ENCODE measurements at places on chromosomes 5 and 9.
A peak's percentile ranks its signal among the peaks of the same experiment; 100 is the strongest.

GRCh38 chr5:172905346-172906140, 53.7 kb upstream of the RPL26L1 start:
- DNase-seq = no peak
- H3K27me3 ChIP-seq = no peaks in the 10 kb centered on the region
- H3K4me3 ChIP-seq = no peak overlapping the region
- H3K4me1 ChIP-seq = no peaks in the 10 kb centered on the region

DNA sequence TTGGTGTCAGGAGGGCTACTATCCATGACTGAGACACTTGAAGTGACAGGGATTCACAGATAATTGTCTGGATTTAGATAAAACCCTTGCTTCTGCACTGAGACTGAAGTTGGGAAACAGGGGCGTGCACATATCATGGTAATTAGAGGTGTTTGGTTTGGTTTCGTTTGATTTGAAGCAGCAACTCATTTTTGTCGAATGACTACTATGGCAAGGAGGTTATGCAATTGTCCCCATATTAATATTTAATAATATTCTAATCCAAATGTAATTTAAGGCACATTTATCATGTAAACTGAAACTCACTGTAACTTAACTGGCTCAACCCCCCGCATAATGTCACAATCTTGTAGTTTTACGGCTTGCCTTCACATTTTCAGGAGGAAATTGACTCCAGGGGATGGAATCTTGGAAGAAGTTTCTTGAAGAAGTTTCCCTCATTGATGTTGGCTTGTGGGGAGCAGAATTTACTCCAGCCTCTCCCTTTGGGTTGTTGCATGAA, 12.5 kb downstream of the ZNF366 start:
- no peak overlapping the region for H3K4me3 ChIP-seq
- no peak for DNase-seq
- no peaks in the 10 kb centered on the region for H3K4me1 ChIP-seq

- no peaks in the 10 kb centered on the region for H3K36me3 ChIP-seq
- DNase-seq = no peak
- no peak overlapping the region for H3K27ac ChIP-seq
- H3K27me3 ChIP-seq = peaks cover 7% of the 10 kb centered on the region
- peaks cover 3% of the 10 kb centered on the region for H3K4me1 ChIP-seq
- no peak overlapping the region for H3K4me3 ChIP-seq
Measured at GRCh38 chr9:89929673-89930480, 325.1 kb downstream of the GADD45G start.

DNA sequence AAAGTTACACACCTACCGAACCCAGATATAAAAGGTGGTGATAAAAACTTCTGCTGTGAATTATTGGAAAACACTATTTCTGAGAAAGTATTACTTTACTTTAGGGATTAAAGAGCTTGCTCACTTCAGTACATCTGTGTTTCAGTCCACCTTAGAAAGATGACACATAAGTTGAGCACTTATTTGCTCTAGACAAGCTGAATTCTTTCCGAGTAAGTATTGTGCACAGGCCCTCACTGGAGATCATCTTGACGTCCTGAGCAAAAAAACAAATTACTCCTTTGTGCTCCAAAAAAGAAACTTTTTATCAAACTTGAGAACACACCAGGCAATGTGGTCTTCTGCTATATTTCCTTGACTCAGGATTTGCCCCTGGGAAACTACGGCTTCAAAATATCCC, 231.0 kb upstream of the GRAMD2B start:
- no peak for DNase-seq
- no peak overlapping the region for H3K27ac ChIP-seq
- H3K4me1 ChIP-seq = no peaks in the 10 kb centered on the region
- no peaks in the 10 kb centered on the region for H3K36me3 ChIP-seq
- no peaks in the 10 kb centered on the region for H3K27me3 ChIP-seq

- H3K4me3 ChIP-seq = no peak overlapping the region
- no peaks in the 10 kb centered on the region for H3K36me3 ChIP-seq
- no peaks in the 10 kb centered on the region for H3K27me3 ChIP-seq
- no peaks in the 10 kb centered on the region for H3K4me1 ChIP-seq
- no peak for DNase-seq
Measured at GRCh38 chr5:8906303-8906967, 639.4 kb downstream of the SEMA5A start.

- DNase-seq = peak; percentile 83
- peak overlapping the region; percentile 84 for H3K27ac ChIP-seq
- H3K4me1 ChIP-seq = peaks cover 84% of the 10 kb centered on the region
- H3K36me3 ChIP-seq = peaks cover 84% of the 10 kb centered on the region
- peak overlapping the region; percentile 72 for H3K4me3 ChIP-seq
- H3K27me3 ChIP-seq = no peaks in the 10 kb centered on the region
Measured at GRCh38 chr9:89410641-89411350, 87.1 kb downstream of the SEMA4D start.

DNA sequence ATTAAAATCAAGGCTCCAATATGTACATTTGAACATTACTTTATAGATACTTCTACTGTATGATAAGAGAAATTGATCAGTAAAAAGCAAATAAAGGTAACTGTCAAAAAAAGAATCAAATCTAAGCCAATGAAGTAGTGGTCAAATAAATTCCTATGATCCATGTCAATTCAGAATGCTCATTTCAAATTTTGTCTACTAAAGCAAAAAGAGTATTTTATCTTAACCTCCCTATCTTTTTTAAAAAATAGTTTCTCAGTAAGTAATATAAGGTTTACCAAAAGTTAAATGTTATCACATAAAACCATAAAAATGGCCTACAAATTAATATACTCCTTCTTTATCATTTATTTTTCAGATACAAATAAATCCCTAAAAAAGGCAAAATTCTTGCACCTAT, 165.9 kb downstream of the AGTPBP1 start:
- no peaks in the 10 kb centered on the region for H3K27me3 ChIP-seq
- H3K4me3 ChIP-seq = no peak overlapping the region
- H3K4me1 ChIP-seq = no peaks in the 10 kb centered on the region
- no peak for DNase-seq

- no peaks in the 10 kb centered on the region for H3K27me3 ChIP-seq
- H3K36me3 ChIP-seq = no peaks in the 10 kb centered on the region
Measured at GRCh38 chr5:124795829-124796228, 49.4 kb upstream of the ZNF608 start.

DNA sequence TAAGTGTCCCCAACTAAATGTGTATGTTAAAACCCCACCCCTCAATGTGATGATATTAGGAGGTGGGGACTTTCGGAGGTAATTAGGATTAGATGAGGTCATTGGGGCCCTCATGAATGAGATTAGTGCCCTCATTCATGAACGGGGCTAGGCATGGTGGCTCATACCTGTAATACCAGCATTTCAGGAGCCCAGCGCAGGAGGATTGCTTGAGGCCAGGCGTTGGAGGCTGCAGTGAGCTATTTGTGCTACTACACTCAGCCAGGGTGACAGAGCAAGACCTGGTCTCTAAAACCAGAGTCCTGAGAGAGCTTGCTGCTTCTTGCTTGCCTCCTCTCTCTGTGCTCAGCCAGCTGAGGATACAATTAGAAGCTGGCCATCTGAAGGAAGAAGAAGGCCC, 62.1 kb upstream of the HSPA9 start:
- no peaks in the 10 kb centered on the region for H3K36me3 ChIP-seq
- no peak overlapping the region for H3K4me3 ChIP-seq
- peaks cover 47% of the 10 kb centered on the region for H3K27me3 ChIP-seq
- peaks cover 10% of the 10 kb centered on the region for H3K4me1 ChIP-seq

GRCh38 chr5:172144291-172144815, 43.7 kb downstream of the STK10 start:
- no peak overlapping the region for H3K27ac ChIP-seq
- no peaks in the 10 kb centered on the region for H3K27me3 ChIP-seq
- no peak overlapping the region for H3K4me3 ChIP-seq
- no peak for DNase-seq
- H3K4me1 ChIP-seq = peaks cover 28% of the 10 kb centered on the region

DNA sequence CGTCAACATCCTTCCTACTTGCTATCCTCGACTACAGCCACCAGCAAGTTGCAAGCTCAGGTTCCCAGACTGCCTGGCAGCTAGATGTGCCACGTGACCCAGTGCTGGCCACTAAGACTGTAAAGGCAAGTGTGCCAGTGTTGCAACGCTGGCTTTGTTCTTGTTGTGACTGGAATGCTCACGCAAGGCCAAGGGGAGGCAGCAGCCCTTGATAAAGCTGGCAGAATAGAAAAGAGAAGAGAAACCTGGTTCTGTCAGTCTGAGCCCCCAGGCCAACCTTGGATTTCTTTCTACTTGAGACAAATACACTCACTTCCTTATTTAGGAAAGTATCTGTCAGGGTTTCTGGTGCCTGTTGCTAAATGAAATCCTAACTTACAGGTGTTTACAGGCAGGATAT, 113.0 kb downstream of the KLHL3 start:
- H3K27me3 ChIP-seq = no peaks in the 10 kb centered on the region
- DNase-seq = no peak
- no peak overlapping the region for H3K4me3 ChIP-seq

GRCh38 chr5:31730139-31730538, 91.2 kb downstream of the PDZD2 start:
- no peaks in the 10 kb centered on the region for H3K27me3 ChIP-seq
- no peak overlapping the region for H3K4me3 ChIP-seq
- no peaks in the 10 kb centered on the region for H3K36me3 ChIP-seq
- no peak for DNase-seq

DNA sequence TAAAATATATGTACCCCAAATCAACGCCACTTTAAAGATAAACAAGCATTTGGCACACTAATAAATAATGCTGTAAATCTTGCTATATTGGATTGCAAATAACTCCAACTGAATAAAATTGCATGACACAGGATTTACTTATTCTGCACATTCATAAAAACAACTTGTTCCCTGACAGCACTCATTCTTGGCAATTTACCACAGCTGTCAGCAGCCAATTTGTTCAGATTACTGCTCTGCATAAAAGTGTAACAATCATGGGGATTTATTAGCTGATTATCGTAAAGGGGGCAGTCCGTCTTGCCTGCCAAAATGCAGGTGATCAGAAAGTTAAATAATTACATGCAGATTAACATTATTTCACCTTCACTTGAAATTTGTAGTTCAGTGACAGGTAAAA, 285.3 kb downstream of the SLF1 start:
- no peak for DNase-seq
- no peaks in the 10 kb centered on the region for H3K27me3 ChIP-seq
- no peaks in the 10 kb centered on the region for H3K36me3 ChIP-seq

DNA sequence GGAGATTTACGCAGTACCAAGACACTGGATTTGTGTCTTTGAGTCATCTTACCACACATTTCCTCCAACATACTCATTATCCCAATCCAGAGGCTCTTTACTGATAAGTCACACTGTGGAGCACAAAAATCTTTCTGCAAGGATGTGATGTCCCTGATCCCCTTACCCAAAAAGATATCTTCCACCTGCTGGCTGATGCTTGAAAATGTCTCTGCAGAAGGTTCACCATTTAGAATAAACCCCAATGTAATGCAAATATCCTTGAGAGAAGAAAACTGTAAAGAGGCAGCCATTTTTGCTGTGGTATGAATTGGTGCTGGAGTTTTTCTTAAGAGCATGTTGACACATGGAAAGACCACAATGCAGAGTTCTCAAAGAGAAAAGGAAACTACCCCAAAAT, 65.7 kb upstream of the RORB start:
- no peak overlapping the region for H3K4me3 ChIP-seq
- no peak for DNase-seq
- H3K27me3 ChIP-seq = no peaks in the 10 kb centered on the region
- no peak overlapping the region for H3K27ac ChIP-seq
- H3K4me1 ChIP-seq = no peaks in the 10 kb centered on the region

DNA sequence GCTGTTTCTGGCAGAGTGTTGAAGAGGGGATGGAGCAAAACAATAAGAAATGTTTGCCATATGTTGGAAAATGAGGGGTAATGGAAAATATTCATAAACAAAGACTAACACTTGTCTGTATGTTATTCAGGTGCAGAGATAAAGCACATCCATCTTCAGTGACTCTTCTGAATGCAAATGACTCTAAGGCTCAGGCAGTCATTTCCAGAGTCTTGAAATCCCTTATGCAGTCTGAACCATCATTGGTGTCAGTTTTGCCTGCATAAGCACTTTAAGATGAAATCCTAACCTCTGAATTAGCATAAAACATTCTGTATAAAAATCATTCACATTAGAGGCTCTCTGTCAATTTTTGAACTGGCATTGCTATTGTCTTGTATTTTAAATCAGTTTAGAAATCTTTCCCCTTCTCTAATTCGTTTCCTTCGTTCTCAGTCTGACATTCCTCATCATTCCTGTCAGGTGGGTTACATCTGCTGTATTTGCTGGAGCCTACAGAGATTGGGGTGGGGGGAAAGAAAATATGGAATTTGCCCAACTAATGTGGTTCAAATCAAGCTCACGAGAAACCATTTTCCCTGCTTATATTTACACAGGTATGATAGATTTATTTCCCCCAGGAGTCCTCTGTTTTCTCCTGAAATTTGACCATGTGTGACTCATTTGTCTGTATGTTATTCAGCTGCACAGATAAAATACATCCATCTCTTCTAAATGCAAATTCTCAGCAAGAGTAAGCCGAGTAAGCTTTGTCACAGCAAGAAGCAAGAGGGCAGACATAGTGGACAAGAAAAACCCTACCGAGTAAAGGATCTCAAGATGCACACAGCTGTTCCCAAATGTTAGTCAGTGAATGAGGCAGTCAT, 31.6 kb downstream of the ENC1 start:
- DNase-seq = no peak
- H3K27me3 ChIP-seq = peaks cover 12% of the 10 kb centered on the region
- H3K27ac ChIP-seq = no peak overlapping the region
- H3K36me3 ChIP-seq = no peaks in the 10 kb centered on the region
- no peak overlapping the region for H3K4me3 ChIP-seq

DNA sequence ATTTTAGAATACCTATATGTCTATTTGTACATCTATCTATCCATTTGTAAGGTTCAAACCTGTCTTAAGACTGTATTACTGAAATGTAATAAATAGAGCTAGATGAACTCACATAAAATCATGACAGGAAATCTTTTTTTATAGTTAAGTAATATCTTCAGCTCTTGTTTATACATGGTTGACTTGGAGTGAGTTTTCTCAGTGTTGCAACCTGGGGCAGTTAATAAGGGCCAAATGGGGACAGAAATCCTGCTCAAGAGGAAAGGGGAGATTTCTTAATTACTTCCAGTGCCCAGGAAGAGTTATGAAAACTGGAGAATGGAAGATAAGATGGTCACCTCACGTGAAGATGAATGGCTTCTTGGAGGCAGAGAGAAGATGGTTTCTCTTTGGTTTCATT, 265.1 kb upstream of the FBXL7 start:
- no peaks in the 10 kb centered on the region for H3K36me3 ChIP-seq
- no peak for DNase-seq
- no peaks in the 10 kb centered on the region for H3K4me1 ChIP-seq

- H3K4me1 ChIP-seq = no peaks in the 10 kb centered on the region
- H3K36me3 ChIP-seq = no peaks in the 10 kb centered on the region
- H3K27me3 ChIP-seq = no peaks in the 10 kb centered on the region
- H3K4me3 ChIP-seq = no peak overlapping the region
Measured at GRCh38 chr5:98200726-98201541, 572.5 kb upstream of the RGMB start.

GRCh38 chr9:106438928-106439327, 424.0 kb upstream of the ZNF462 start:
- H3K4me3 ChIP-seq = no peak overlapping the region
- no peak overlapping the region for H3K27ac ChIP-seq
- no peaks in the 10 kb centered on the region for H3K36me3 ChIP-seq
- no peaks in the 10 kb centered on the region for H3K27me3 ChIP-seq

- no peaks in the 10 kb centered on the region for H3K27me3 ChIP-seq
- no peak overlapping the region for H3K27ac ChIP-seq
- DNase-seq = no peak
Measured at GRCh38 chr5:82918311-82919031, 158.7 kb downstream of the TMEM167A start.

GRCh38 chr9:93891549-93892310, 63.4 kb downstream of the BARX1 start:
- H3K36me3 ChIP-seq = no peaks in the 10 kb centered on the region
- no peak overlapping the region for H3K4me3 ChIP-seq
- H3K27me3 ChIP-seq = peaks cover 2% of the 10 kb centered on the region
- no peak overlapping the region for H3K27ac ChIP-seq

All from T-helper 2 cell treated with Interferon-gamma antibody and Interleukin-4, amounts not matched to agents 5 μg/mL and 100 μg/mL, for 36 hours (primary cell).